ENCODE measurements at places on chromosomes 3 and 15.
A peak's percentile ranks its signal among the peaks of the same experiment; 100 is the strongest.

GRCh38 chr15:50250760-50251394, 14.6 kb downstream of the HDC start:
- DNase-seq: no peak

GRCh38 chr3:114809668-114810413, 337.2 kb downstream of the ZBTB20 start:
- peak; percentile 46 for DNase-seq

- DNase-seq: no peak
Observed at GRCh38 chr3:25662736-25663320, 1.9 kb downstream of the TOP2B start.

- no peak for DNase-seq
Observed at GRCh38 chr3:146050691-146051090, 110.3 kb downstream of the PLOD2 start.

GRCh38 chr3:23752126-23752525, 53.6 kb upstream of the UBE2E1 start:
- no peak for DNase-seq
